ENCODE measurements at places on chromosomes 12 and 14.

DNA sequence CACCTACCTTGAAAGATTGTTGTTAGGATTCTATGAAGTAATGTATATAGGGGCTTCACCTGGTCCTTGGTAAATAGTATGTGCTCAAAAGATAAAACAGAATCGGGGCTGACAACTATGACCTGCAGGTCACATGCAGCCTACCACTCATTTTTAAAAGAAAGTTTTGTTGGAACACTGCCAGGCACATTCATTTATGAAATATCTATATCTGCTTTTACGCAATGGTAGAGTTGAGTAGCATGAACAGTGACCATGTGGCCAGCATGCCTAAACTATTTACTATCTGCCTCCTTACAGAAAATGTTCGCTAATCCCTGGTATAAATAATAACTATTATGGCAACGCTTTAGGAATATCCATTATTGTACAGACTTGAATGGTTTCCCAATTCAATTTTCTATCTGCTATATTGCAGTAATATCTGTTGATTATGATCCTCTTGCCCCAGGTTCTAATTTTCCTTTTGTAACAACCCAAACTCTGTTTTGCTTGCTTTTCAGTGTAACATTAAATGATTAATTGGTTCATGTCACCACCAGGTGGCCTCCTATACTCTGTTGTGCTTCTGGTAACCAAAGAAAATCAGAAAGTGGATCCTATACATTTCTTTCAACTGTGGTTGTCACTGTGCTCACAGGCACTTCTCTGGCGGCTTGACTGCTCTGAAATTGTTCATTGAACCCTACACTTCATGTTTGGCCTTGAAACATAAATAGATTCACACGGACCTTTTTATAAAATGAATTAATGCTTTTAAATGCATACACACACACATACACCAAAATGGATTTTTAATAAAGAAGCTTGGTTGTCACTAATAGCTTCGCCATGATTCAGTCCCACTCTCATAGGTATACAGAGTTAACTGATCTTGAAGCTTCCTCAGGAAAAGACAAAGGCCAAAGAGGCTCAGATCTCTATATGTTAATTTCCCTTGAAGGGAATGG is 227.7 kb upstream of the NPAS3 start:
- peak; percentile 2 for DNase-seq

- DNase-seq: no peak
These were observed 28.4 kb upstream of the FOXN3 start for GRCh38 chr14:89445273-89445973.

- DNase-seq: no peak
These were observed 18.6 kb downstream of the TMEM229B start for GRCh38 chr14:67469954-67470353.

GRCh38 chr14:73634011-73634833 is 10.6 kb upstream of the DNAL1 start:
- DNase-seq: no peak

DNA sequence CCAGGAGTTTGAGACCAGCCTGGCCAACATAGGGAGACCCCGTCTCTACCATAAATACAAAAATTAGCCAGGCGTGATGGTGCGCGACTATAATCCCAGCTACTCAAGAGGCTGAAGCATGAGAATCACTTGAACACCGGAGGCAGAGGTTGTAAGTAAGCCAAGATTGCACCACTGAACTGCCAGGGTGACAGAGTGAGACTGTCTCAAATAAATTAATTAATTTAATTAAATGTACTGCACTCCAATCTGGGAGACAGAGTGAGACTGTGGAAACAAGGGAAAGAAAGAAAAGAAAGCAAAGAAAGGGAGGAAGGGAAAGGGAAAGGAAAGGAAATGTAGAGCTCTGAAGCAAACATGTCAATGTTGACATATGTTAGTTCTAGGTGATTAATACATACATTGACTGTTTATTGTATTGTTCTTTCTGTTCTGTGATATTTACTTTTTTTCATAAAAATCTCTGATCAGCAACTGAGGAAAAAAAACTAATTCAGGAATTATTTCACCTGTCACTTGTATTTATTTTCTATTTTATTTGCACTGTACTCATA is 99.6 kb downstream of the DENND5B start:
- no peak for DNase-seq

- no peak for DNase-seq
These were observed 35.0 kb upstream of the DTX1 start for GRCh38 chr12:113021500-113021899.

DNA sequence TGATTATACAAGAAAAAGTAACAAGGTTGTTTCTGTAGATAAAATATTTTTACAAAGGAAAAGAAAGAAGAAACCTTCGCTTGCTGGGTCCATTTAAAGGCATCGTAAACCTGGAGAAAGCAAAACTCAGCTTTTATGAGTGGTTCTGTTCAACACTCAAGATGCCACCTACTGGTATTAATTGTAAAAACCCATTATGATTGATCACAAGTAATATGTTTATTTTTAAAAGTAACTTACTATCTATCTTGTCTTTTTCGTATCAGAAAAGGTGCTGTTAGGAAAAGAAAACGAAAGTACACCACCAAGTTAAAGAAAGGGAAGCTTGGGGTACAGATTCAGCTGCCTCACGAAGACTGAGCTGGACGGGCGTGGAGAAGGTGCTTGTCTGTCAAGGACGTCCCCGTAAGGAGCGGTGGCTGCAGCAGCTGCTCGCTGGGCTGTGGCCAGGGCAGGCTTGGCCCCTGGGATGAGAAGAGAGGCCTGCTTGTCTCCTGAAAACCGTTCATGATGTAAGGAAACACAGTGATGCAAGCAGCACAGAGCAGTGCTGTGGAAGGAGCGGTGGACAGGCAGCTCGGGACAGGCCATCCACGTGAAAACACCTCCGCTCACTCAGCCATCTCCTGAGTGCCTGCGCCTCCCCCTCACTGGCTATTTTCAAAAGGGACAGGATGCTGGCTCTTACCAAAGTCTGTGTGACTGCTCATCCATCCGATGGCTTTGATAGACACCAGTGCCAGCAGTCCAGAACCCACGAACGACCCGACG is 25.0 kb downstream of the SLC15A4 start:
- no peak for DNase-seq

GRCh38 chr12:45379261-45379660 is 163.4 kb downstream of the ANO6 start:
- DNase-seq: peak; percentile 33

GRCh38 chr14:99687284-99688209 is 3.4 kb downstream of the CYP46A1 start:
- no peak for DNase-seq

GRCh38 chr12:98948343-98948949 is 303.4 kb downstream of the APAF1 start:
- DNase-seq: no peak

- no peak for DNase-seq
These were observed 17.2 kb downstream of the TRPV4 start for GRCh38 chr12:109815757-109816617.

- DNase-seq: no peak
These were observed 118.8 kb downstream of the SCARB1 start for GRCh38 chr12:124744659-124745464.

DNA sequence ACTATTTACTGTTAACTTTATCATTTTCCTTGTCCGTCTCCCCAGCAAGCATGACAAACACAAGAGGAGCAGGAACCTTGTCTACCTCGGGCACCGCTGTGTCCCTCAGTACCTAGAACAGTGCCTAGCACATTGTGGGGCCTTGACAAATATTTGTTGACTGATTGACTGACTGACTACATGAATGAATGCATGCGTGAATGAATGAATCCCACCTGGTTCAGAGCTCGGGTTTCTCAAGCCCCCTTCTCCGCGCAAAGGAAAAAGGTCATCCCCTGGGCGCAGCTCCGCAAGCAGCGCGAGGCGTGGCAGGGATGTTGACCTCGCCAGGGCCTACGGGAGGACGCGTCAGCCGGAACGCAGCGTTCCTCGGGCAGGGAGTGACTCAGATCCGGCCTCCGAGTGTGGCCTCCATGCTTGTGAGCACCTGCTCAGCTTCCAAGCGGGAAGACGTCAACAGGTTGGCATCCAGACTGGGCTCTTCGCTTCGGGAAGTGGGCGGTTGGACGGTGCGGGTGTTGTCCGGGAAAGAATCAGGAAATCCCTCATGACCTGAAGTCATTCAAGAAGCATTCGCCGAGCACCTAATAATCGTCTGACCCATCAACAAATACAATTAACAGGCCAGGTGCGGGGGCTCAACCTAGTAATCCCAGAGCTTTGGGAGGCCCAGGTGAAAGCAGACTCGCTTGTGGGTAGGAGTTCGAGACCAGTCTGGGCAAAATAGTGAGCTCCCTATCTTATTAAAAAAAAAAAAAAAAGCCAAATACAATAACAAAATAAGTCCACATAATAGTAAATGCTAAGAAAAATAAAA is 13.9 kb upstream of the UBC start:
- no peak for DNase-seq

- no peak for DNase-seq
These were observed 78.9 kb downstream of the PELI2 start for GRCh38 chr14:56197150-56197549.

DNA sequence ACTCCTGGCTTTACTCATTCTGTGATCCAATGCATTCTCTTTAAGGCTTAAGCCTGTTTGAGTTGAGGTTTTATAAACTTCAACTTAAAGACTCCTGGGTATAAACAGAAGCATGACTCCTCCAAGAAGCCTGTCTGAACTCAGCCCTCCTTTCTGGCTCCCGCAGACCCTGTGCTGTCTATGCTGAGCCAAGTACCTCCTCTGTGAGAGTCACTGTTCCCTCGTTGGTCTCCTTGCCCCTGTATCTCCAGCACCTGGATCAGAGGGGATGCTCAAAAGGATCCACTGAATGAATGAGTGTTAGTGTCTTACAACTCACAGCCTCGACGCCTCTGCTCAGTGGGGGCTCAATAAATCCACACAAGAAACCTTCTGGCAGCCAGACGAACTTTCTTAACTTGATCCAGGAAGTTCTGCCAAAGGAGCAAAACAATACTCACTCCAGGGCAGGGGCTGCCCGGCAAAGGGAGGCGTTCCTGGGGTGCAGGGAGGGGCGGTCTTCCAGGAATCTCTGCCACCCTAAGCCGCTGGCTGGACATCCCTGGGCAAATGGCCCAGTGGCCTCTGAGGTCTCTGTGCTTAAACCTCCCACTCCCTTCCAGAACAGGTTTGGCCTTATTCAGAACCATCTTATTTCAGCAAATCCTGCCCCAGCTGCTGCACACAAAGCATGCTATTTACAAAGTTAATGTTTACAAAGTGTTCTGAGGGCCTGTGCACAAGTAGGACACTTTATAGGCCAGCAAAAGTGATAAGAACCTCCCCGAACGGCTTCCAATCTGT is 32.9 kb downstream of the MAP1LC3B2 start:
- DNase-seq: no peak

- DNase-seq: no peak
These were observed 162.2 kb upstream of the ALG10B start for GRCh38 chr12:38154096-38155019.

DNA sequence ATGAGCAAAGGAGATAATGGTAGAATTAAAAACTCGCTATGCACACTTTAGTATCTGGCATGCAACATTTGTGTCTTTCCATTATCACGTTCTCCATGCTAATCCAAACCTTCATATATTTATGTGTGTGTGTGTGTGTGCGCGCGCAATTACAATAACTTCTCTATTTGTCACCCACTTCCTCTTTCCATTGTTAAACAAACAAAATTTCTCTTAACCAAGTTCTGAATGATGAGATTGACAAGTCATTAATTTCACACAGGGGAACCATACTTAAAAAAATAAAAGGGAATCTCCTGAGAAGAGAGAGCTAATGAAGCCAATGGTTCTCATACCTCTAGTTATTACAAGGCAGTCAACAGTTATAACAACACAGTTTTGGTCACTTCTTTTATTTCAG is 575.9 kb upstream of the MDGA2 start:
- no peak for DNase-seq

DNA sequence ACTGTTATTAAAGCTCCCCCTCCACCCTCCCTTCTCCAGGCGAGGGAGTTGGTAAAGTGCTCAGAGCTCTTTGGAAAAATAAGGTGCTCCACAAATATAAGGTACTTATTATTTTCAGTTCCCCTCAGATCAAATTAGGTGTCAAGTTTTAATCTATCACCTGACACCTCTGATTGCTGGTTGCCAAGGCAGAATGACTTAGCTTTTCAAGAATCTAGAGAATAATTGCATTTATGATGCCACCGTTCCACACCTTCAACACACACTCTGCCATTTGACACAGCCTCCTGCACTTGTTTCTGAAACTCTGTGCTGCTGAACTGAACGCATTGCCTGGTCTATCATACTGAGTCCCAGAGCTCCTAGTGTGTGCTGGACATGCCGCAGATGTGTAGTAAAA is 128.6 kb downstream of the CRACR2A start:
- DNase-seq: no peak
